ENCODE measurements at places on chromosomes 1 and 21. TPM values are rescaled to one million over a fixed set of nuclear protein-coding genes. Genes with fewer than 3 reads are reported as not detected.

Gene RGS8
- total RNA-seq: 8.2 TPM

Gene PIGP
- total RNA-seq: 20.2 TPM

Gene ZSCAN20
- 8.5 TPM for total RNA-seq

Gene TNFRSF1B
- 14.1 TPM for total RNA-seq

Gene PLEKHA6
- 22.1 TPM for total RNA-seq

Gene FYB2
- total RNA-seq: 2.4 TPM

Gene KRTAP21-3
- total RNA-seq: not detected

Gene CFHR2
- not detected for total RNA-seq

Gene CSMD2
- total RNA-seq: 19.4 TPM

Gene KCNJ6
- 5.2 TPM for total RNA-seq

Gene ASAP3
- 60.6 TPM for total RNA-seq

Gene PROX1
- 12.3 TPM for total RNA-seq

Gene XCL1
- not detected for total RNA-seq

Gene TIAM1
- 34.8 TPM for total RNA-seq

Gene SNX7
- 40.4 TPM for total RNA-seq

Gene SPRR2F
- not detected for total RNA-seq

Gene ANKRD35
- total RNA-seq: 3.7 TPM

Gene PKLR
- total RNA-seq: 0.20 TPM

Gene PTGER3
- total RNA-seq: 7.0 TPM

Gene VWA5B1
- total RNA-seq: 10.4 TPM

Gene MR1
- total RNA-seq: 13.7 TPM

Gene C1orf115
- 44.9 TPM for total RNA-seq

Gene TTC3
- 289 TPM for total RNA-seq

Gene ZFYVE9
- 46.7 TPM for total RNA-seq

Gene NHLH1
- 1.4 TPM for total RNA-seq

Gene GJB3
- total RNA-seq: not detected

Gene KRTAP27-1
- not detected for total RNA-seq

Gene FNDC5
- total RNA-seq: 44.9 TPM

Gene BARHL2
- total RNA-seq: 0.10 TPM

Gene AADACL3
- total RNA-seq: not detected

Gene PUSL1
- total RNA-seq: 6.2 TPM

Gene IL20
- total RNA-seq: not detected

Gene HMCN1
- 20.0 TPM for total RNA-seq

Gene ST6GALNAC5
- 11.0 TPM for total RNA-seq

Gene CLK2
- total RNA-seq: 42.6 TPM

Gene PCBP3
- 18.0 TPM for total RNA-seq

Gene SHE
- total RNA-seq: 10.5 TPM

Data from spinal cord (tissue), 10 donors.